ENCODE measurements at places on chromosomes 5 and 9.
A peak's percentile ranks its signal among the peaks of the same experiment; 100 is the strongest.

DNA sequence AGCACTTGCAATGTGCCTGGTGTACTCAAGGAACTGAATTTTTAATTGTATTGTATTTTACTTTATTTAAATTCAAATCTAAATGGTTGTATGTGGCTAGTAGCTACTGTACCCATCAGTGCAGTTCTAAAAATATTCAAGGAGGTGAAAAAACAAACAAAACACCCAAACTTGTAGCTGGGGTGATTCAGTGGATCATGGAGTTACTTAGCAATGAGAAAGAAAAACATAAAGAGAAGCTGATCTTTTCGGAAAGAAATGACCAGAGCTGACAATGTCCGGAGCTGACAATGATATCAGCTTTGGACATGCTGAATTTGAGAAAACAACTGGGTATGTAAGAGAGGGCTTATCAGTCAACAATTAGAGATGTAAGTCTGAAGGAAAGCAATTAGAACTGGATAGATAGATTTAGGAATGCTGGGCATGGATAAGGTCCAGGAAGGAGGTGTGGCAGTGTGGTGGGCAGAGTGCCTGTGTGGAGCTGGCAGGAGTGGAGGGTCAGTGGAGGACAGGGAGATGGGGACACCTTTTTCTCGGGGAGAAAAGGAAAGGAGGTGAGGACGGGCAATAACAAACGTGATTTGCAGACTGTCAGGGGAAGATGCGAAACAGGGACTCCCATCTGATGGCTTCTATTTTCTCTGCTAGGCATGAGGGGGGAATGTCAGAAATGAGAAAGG is 113.2 kb downstream of the DCP2 start:
- no peak for DNase-seq

- DNase-seq, result no peak
These were observed 160.2 kb downstream of the CHSY3 start for GRCh38 chr5:130064484-130064883.

DNA sequence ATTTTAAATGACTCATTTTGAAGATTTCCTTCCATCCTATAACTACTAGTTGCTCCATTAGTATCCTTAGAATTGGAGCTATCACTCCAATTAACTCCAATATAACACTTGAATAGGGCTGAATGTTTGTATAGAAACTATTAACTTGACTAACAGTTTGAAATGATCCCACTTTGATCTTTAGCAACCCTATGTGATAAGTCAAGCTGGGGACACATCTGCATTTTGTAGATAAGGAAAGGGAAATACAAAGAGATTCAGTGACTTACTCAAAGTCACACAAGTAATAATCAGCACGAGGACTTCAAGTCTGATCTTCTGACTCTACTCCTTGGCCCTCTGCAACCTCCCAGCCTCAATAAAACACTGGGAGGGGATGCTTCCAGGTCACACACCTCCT is 101.1 kb downstream of the TMEM215 start:
- DNase-seq, result no peak

DNA sequence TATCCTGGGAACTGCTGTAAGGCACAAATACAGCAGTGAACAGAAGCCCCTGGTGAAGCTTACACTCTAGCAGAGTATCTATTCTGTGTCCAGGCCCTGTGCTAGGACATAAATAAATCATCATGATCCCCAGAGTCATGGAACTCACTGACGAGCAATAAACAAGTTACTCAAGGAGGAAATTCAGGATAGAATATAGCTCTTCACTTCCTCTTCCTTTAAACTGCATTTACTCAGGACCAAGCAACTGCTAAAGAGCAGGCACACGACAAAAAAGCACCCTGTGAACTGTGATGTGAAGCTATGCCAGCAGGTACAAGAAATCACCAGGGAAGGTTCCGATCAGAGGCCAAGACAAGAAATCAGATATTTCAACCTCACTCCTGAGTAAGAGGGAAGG is 47.8 kb upstream of the NR5A1 start:
- no peak for DNase-seq

GRCh38 chr9:121261107-121261460 is 6.9 kb upstream of the GSN start:
- peak; percentile 76 for DNase-seq

DNA sequence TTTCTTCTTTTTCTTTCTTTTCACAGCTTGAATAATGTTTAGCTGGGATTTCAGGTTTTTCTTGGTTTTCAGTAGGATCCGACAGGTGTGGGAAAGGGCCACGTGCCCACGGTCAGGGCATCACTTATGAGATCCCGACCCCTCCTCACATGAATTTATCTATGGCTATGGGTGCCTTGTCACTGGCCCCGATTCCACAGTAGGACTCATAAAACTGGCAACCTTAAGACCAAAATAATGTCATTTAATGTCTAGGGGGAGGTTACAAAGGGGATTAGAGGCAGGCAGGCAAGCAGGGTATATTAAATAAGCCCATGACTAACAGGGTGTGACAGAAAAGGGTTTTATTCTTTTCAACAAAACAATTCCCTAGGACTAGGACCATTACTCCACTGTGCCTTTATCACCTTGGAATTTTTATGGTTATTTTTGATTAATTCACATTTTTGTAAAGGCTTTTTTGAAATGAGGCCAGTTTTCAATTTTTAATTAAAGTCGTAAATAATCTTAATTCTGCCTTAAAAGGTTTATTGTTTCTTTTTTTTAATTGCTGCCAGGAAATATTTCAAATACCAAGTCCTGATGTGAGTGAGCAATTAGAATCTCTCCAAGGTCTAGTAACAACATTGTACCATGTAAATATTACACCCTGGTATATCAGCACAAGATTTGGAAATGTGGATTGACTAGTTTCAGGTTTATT is 370.4 kb downstream of the GLIS3 start:
- DNase-seq, result no peak

- no peak for DNase-seq
These were observed 2.4 kb downstream of the FCN1 start for GRCh38 chr9:134915046-134915985.

DNA sequence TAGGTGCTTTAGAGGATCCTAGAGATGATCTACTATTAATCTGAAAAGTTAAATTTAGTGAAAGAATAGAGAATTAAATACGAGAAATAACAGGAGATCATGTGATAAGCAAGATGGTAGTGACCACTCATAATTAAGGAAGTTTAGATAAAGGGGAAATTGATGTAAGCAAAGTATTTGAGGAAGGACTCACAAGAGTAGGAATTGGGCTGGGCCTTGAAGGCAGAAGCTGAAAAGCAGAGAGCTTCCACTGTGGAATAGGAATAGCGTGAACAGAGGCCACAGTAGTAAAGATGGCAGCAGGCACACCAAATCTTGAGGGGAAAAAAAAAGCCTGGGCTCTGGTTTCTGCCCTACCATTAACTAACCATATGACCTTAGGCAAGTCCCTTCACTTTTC is 38.0 kb downstream of the KIF24 start:
- no peak for DNase-seq

DNA sequence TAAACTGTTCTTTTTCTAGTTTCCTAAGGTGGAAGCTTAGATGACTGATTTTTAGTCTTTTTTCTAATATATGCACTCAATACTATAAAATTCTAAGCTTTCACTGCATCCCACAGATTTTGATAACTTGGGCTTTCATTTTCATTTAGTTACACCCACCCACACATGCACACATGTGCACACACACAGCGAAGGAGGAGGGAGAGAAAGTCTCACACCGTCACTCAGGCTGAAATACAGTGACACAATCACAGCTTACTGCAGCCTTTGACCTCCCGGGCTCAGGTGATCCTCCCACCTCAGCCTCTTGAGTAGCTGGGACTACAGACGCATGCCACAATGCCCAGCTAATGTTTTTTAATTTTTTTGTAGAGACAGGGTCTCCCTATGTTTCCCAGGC is 96.5 kb downstream of the SMIM23 start:
- DNase-seq, result no peak

DNA sequence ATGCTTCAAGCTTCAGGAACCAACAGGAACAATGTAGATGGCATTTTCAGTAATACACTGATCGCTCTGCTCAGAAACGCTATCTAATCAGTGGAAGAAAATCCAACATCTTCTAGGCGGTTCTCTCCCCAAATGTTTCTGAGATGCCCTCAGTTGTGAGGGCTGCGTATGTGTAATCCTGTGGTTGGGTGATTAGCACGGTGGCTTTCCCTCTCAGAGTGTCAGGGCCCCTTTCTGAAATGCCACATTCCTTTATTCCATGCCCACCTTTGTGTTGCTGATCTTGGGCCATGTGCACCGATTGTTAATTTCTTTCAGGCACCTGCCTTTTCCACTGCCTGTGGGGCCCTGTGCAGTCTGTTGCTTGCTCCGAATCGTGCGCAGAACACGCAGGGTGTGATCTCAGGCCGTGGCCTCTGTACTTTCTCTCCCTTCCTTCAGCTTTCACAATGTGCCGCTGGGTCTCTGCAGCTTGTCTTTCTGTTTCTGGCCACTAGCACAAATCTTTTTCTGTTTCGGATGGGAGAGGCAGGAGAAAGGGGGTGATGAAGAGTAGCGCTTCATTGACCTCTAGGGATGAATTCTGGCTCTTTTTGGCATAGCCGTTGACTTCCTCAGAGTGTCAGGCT is 324.0 kb downstream of the PARP8 start:
- no peak for DNase-seq

GRCh38 chr9:129071526-129072126 is 9.3 kb upstream of the DOLPP1 start:
- DNase-seq, result no peak

GRCh38 chr5:147619281-147619878 is 109.5 kb upstream of the DPYSL3 start:
- DNase-seq, result no peak

DNA sequence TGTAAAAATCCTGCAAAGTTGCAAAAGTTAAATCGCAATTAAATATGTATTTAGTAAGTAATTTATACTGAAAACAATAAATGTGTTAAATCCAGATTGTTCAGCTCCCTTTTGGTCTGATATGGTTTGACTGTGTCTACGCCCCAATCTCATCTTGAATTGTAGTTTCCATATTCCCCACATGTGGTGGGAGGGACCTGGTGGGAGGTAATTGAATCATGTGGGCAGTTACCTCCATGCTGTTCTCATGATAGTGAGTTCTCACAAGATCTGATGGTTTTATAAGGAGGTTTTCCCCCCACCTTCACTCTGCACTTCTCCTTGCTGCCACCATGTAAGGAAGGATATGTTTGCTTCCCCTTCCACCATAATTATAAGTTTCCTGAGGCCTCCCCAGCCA is 140.0 kb downstream of the CDH6 start:
- DNase-seq, result no peak

DNA sequence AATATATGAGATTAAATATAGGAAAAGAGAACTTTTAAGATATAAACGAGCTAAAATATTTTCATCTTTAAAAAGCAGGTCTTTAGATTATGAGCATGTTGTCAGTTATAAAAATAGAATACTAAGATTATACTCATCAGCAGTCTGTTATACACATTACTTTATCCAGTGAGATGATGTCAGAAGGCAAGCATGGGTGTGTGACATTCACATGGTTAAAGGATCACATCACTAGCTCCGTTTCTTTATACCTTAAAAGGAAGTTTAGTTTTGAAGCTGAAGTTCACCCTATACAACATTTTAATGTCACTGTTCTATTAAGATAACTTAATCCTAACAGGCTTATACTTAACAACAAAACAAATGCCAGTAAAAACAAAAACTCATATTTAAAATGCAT is 59.6 kb downstream of the RICTOR start:
- no peak for DNase-seq

DNA sequence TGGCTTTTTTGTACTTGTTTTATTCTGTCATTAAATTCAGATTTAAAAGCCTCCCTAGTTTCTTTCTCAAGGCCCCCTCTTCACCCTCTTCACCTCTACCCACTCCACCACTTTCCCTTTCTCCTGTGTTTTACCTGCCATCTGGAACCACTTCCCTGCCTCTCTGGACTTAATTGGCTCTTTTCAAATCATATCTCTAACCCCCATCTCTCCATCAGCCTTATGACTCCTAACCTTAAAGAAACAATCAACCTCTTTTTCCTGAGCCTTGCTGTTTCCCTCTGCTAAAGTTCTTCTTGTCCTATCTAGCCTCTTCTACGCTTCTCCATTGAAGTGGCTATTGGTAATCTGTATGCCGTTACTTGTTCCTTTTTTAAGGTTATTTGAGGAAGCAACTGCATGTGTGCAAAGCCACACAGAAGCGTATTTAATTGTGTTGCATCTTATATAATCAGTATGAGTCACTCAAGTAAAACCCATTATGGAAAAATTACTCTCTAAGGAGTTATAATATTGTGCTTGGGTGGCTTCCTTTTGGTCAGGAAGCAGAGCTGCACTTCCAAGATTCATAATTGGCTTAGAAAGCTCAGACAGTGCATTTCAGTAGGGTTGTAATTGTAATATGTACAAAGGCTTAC is 653.6 kb upstream of the ITGA1 start:
- DNase-seq, result no peak

DNA sequence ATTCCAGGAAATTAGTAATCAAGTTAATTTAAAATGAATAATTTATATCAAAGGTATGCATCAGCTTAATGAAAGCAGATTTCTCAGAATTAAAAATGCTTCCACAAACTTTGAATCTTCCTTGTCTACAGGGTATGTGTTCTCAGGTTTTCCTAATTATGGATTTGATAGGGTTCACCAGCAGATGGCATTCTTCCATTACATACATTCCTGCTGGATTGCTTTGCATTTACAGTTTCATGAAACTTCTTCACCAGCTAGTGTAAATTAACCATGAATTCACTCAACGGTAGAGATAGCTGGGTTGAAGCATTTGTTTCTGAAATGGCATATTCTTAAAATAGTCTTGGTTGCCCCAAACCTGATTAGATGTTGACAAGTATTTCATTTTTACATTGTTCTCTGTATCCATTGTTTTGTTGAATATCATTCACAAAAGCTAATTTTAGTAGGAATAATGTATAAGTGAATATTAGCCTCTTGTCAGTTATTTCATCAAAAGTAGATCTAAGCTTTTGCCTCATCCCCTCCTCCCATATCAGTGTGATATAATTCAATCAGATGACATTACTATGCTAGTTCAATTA is 68.7 kb upstream of the WDR41 start:
- DNase-seq, result peak; percentile 60

GRCh38 chr9:18849270-18849669 is 183.7 kb downstream of the SAXO1 start:
- no peak for DNase-seq

DNA sequence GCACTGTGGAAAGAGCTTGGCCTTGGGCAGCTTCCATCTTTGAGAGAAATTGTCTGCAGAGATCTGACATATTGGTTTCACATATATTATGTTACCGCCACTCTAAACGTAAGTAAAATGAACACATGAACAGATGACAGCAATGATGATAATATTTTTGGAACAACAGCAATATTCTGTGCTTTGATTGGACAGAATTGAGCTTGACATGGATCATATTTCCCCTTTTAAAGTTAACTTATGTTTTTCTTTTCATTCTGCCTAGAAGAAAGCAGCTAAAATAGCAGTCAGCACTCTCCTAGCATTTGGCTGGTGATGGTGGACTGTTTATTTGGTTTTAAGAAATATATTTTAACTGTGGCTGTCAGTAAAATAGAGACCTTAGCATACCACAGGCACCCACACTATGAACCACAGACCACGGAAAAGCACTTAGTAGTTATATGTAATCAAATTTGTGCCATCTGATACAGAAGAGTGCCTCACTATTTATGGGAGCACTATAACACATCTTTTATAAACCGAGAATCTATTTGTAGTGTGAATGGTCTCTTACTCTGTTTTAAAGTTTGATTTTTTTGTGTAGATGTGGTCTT is 1.8 kb upstream of the CFAP95 start:
- DNase-seq, result no peak

- no peak for DNase-seq
These were observed 42.2 kb upstream of the ICE1 start for GRCh38 chr5:5380298-5380697.
